ENCODE measurements at places on chromosomes 13 and 19.

- no peak for DNase-seq
These were observed 658 bp downstream of the SIN3B start for GRCh38 chr19:16829822-16830289.

- peak; percentile 33 for DNase-seq
These were observed 10.8 kb downstream of the F2RL3 start for GRCh38 chr19:16899566-16900075.

DNA sequence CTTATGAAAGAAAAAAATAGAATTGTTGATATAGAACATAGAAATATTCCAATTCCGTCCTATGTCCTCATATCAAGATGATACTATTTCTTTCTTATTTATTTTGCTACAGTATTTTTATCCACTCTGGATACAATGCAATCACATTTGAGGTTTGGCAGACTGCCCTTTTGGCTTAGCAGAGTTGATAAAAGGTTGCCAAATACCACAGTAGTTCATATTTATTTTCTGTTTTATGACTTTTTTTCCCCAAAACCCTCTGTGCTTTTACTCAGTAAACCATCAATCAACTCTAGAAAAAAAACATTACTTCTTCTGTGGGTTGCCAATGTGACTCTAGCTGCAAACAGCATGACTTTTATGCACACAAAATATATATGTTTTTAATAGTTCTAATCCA is 424.5 kb downstream of the PCDH9 start:
- no peak for DNase-seq

GRCh38 chr13:98937911-98938381 is 39.9 kb downstream of the DOCK9 start:
- DNase-seq, result no peak

- no peak for DNase-seq
These were observed 1461.9 kb downstream of the UQCRFS1 start for GRCh38 chr19:27751044-27751391.

DNA sequence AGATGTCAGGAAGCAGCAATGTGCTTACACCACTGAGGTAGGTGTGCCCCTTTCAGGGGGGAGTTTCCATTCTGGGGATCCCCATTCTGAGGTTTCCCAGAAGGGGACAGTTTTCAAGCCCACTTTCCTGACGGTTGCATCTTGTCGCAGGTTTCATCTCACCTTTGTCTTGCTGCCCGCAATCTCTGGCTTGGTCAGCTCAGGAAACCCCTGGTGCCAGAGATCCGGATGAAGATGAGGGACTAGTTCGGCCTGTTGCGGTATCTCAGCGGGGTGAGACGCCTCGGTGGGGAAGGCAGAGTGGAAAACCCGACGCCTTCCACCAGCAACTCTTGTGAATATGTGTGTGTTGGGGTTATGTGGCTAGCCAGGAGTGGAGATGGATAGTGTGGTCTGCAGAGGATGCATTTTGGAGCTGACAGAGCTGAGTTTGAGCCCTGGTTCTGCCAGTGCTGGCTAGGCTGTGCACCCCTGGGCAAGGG is 13.1 kb downstream of the TNFSF9 start:
- peak; percentile 19 for DNase-seq

DNA sequence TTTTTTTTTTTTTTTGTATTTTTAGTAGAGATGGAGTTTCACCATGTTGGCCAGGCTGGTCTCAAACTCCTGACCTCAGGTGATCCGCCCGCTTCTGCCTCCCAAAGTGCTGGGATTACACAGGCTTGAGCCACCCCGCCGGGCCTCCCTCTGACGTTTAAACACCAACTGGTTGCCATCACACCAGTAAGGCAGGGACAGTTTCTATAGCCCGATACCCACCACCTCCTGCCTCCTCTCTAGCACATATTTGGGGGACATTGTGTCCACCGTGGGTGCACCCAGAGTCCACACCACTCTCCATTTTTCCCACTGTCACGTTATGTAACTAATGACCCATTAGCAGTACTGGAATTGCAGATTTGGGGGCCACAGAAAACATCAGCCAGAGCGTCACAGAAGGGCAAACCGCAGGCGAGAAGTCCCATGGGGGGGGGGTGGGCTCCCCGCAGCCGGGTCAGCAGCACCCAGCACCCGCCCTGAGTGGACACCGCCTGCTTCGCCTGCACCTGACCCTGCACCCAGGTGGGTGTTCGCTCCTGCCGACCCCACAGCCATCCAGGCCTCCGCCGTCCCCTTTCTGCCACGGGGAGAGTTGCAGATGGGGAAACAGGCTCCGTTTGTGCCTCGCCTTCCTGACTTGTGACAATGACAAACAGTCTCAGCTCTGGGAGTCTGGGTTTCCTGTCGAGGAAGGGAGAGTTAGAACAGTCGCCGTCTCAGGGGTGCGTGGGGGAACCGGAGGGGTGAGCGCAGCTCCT is 3.6 kb downstream of the ONECUT3 start:
- DNase-seq, result no peak

- DNase-seq, result no peak
These were observed 221.0 kb downstream of the KLF12 start for GRCh38 chr13:73913079-73913740.

GRCh38 chr19:16771618-16772017 is 52.0 kb downstream of the NWD1 start:
- peak; percentile 73 for DNase-seq

DNA sequence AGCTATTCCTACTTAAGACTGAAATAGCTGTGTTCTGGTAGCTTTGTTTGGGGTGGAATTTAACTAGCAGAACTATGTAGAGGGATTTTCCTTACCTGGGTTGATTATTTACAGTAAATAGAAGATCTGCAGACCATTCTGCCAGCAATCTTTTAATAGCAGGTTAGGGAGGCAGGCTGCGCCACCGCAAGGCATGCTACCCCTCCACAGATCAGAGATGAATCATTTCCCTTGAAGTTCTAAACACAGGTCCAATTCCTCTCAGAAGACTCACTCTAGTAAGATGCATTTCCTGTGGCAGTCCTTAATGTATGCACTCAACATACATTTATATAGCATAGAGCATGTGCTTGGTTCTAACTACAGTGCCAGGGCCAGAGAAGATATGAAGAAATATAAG is 109.0 kb downstream of the TNFRSF19 start:
- no peak for DNase-seq

DNA sequence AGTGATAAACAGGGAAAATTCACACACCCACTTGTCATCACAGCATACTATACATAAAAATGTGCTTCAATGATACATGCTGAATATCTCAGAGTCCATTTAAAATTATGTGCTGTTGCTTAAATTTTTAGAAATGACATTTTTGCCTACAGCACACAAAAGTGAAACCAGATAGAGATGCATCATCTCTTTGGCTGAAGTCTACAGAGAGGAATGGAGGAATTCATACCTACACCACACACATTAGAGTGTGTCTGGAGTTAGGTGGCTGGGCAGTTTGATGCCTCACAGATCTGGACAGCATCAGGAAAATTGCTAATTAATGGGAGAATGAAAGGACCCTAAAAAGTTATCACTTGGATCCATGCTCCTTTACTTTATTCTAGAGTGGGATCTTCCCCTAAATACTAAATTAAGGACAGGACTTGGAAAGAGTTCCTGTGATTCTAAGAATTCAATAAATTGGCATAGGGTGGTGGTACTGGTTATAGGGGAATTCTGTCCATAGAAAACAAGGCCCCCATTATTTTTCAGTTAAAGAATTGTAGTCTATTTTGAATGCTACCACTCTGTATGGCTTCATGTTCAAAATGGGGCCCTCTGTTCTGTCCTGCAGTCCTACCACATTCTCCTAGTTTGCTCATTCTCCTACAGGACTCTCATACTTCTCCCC is 41.3 kb downstream of the RCBTB2 start:
- no peak for DNase-seq

- DNase-seq, result no peak
These were observed 173.0 kb downstream of the KLF12 start for GRCh38 chr13:73961181-73961580.

DNA sequence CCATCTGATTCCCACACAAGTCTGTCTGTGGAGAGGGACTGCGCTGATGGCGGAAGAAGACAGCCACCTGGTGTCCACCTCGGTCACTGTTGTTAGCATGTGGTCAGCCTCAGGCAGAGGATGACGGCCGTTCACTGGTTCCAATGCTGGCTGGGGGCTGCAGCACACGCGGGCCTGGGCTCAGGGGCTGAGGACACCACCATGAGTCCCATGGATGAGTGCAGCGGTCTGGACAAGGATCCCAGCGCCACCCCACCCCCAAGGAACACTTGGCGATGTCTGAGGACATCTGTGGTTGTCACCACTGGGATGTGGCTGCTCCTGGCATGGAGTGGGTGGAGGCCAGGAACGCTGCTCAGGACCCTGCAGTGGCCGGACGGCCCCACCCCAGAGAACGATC is 10.9 kb downstream of the DPP9 start:
- no peak for DNase-seq

- DNase-seq, result peak; percentile 80
These were observed 3.5 kb downstream of the KLF2 start for GRCh38 chr19:16327911-16328823.

DNA sequence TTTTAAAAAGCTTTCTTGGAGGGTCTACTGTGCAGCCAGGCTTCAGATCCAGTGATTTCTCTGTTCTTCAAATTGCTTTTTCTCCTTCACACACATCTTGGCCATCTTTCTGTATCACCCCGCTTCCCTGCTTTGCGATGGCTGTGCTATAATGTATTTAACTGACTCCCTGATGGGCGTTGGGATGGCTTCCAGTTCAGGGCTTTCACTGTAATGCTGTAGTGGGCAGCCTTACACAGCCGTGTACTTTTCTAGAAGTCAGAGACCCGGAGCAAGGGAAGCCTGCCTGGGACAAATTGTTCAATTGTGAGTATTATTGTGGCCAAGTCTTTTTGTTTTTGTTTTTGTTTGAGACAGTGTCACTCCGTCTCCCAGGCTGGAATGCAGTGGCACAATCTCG is 19.4 kb upstream of the PAK4 start:
- DNase-seq, result no peak

DNA sequence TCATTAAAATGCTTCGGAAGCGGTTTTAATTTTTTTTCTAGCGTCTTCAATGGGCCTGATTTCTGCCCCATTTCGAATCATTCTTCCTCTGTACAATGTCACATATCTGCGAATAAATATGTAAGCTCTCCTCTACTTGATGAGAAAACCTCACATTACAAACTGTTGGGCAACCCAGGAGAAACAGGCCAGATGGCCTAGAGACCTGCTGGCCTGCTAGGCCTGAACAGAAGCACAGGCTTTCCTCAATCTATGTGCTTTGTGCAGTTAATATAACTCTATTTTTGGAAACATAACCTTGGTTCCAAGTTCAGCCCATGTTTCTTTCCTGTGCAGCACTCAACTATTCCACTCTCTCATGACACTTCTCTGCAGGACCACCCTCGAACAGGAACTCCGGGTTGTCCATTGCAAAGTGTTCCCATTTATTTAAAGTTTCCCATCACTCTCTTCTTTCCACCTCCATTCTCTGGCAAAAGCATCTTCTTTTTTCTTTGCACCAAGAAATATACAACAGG is 42.0 kb downstream of the DCLK1 start:
- no peak for DNase-seq

DNA sequence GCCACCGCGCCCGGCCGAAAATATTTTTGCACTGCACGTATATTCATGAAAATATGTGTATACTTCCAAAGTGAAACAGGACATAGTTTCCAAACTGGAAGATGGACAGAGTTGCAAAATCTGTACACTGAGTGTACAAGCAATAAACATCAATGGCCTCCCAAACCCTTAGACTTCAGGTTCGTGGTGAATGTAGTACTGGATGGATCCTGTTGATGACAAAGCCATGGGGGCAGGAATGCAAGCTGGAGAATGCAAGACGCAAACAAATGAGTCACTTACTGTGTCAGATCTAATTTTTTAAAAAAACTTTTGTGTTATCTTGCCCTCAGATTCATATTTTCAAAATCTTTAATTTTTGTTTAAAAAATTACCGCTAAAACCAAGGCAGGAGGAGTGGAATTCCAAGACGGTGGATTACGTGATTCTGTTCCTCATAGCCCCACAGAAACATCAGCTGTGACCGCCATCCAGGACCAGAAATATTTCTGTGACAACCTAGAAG is 12.7 kb upstream of the LILRA2 start:
- DNase-seq, result no peak

- no peak for DNase-seq
These were observed 61.2 kb upstream of the FRY start for GRCh38 chr13:31970231-31970930.

GRCh38 chr19:2123682-2124387 is 27.1 kb downstream of the IZUMO4 start:
- no peak for DNase-seq

DNA sequence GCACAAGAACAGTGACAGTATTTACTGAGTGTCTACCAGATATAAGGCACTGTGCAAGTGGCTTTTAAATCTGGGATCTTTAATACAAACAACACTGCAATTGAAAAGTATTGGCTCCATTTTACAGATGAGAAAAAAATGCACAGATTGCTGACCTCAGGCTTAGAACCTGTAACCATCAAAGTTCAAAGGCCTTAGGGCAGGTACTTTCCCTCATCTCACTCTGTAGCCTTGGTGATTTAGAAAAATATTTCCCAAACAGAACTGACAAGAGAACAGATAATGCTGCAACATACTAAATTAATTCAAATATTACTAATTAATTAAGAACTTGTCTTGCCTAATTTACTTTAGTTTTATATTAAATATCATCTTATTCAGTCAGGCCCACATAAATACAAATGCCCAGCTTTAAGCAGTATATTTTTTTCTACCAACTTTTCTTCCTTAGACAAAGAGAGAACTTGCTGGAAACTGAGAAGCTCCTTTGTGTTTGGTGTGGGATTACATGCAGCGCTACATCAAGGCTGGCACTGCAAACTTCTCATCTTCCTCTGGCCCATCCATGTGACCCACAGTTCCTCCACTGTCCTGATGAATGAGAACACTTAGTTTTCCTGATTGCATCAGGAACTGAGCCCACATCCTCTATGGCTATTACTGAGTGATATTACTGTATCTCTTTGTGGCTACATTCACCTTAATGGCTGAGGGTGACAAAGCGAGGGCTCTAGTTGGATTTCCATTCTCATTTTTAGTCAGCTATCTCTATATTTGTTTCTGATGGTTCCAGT is 302.1 kb downstream of the ENOX1 start:
- no peak for DNase-seq

GRCh38 chr13:21703846-21704245 is 33.0 kb downstream of the FGF9 start:
- no peak for DNase-seq

GRCh38 chr19:6431891-6432290 is 1.7 kb downstream of the SLC25A41 start:
- no peak for DNase-seq

GRCh38 chr19:12333162-12334159 is at the start of gene ZNF563:
ZNF563 (minus strand) TSS chr19:12333633; CDS start chr19:12333482, 151 bp downstream.
- peak; percentile 97 for DNase-seq

DNA sequence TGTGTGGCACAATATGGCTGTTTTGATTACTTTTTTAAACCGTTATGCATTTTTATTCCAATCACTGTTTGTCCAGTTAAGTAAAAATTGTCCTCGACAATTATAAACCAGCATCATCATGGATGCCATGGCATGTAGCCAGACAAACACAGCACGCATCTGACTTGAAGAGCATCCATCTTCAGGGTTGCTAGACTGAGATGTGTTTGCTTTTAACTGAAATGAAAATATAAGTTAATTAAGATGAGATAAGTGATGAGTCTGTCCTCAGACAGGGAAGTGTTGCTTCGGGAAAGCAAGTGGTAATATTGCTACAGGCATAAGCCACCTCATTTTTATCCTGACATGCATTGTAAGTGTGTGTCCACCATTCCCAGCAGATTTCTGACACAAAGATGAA is 92.8 kb upstream of the TPP2 start:
- no peak for DNase-seq
